ENCODE measurements at places on chromosomes 5 and 9. TPM values are rescaled to one million over a fixed set of nuclear protein-coding genes. Genes with fewer than 3 reads are reported as not detected.

The SLCO6A1 gene
- total RNA-seq, result 0.60 TPM

The SPINK7 gene
- not detected for total RNA-seq

The PRDM9 gene
- total RNA-seq, result not detected

GRCh38 chr5:60649288-60649917 is 50.6 kb downstream of the DEPDC1B start:
- peak; percentile 36 for DNase-seq

DNA sequence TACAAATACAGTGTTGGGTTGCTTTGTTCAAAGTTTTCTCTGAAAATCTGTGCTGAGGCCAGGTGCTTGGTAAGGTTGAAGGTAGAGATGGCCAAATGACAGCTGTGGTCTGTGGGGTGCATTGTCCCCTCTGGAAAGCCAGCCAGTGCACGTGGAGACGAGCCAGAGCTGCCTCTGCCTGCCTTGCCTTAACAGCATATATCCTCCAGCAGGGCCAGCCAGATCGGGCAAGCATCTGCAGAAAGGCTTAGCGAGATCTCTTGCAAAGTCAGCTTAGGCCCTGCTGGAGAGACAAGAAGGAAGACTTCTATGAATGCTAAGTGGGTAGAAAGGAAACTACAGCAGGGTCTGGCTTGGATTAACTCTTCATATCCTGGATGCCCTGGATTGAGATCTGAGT is 49.5 kb downstream of the GRIA1 start:
- DNase-seq, result no peak

- DNase-seq, result peak; percentile 89
Measured at GRCh38 chr5:120388016-120388781, 75.9 kb upstream of the PRR16 start.

- no peak for DNase-seq
Measured at GRCh38 chr5:78961743-78962142, 23.4 kb downstream of the ARSB start.

DNA sequence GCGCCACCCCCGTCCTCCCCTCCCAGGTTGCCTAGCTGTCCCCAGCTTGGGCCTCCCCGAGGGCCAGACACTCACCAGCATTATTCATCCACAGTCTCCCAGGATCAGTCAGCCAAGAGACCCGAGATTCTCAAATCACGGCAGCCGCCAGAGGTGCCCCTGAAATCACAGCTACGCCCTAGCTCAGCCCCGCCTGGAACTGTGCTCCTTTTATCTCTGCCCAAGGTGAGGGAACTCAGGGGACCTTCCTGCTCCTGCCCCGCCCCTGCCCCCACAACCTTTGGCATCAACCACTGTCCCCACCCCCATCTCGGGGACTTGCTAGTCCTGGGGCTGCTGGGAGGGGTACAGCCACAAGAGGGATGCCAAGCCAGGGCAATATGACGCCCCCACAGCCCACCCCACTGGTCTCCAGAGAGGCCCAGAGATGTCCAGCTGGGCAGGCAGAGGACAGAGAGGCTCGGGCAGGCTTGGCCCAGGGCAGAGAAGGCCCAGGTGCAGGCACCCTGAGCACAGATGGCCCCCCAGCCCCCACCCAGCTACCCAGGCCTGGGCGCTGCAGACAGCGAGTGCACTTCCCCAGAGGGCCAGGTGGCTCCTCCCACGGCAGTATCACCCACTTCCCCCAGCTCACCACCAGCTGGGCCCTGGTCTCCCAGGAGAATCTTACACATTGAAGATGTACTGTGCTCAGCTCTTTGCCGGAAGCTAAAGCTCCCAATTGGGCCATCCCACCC is at the start of gene FUT7:
Gene FUT7, minus strand, starts transcription at position 185 of the 737 bp plus-strand sequence. Its CDS starts 97 bp downstream, at position 88.
- DNase-seq, result no peak

GRCh38 chr5:79829260-79829659 is 139.6 kb downstream of the CMYA5 start:
- no peak for DNase-seq

DNA sequence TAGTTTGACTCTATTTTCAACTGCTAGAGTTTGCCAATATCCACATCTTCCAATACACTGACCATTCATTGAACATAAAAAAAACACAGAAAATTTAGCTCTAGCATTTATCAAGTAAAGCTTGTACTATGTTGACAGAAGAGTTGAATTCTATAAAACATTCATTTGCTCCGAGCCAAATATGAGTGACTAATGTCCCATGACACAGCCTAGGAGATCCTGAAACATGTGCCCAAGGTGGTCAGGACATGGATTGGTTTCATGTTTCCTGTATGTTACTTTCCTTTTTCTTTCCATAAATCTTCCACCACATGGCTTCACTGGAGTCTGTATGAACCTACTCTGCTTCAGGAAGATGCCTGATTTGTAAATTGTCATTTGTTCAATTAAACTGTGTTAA is 122.4 kb upstream of the PRDM9 start:
- no peak for DNase-seq

DNA sequence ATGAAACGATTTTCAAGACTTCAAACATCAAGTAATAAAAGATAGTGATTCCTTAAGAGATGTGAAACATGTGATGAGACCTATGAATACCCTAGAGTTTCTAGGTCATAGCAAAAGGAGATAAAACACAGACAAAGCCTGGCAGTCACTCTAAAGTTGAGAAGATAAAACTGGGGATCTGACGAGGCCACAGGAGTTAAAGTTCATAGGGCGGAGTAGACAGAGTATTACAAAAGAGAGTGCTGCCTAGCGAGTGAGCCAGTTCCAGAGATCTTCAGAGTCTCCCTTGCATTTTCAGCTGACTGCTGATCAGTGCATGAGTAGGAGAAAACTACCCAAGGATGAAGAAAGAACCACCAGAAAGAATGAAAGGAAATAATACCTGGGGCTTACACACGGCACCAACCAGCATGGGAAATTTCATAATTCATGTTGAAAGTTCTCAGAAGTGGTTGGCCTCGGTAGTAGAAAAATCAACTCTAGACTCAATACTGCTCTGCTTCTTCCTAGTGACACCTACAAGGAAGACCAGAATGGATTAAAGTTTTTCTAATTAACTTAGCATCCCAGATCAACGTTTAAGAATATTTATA is 30.4 kb downstream of the FBXO4 start:
- DNase-seq, result no peak

DNA sequence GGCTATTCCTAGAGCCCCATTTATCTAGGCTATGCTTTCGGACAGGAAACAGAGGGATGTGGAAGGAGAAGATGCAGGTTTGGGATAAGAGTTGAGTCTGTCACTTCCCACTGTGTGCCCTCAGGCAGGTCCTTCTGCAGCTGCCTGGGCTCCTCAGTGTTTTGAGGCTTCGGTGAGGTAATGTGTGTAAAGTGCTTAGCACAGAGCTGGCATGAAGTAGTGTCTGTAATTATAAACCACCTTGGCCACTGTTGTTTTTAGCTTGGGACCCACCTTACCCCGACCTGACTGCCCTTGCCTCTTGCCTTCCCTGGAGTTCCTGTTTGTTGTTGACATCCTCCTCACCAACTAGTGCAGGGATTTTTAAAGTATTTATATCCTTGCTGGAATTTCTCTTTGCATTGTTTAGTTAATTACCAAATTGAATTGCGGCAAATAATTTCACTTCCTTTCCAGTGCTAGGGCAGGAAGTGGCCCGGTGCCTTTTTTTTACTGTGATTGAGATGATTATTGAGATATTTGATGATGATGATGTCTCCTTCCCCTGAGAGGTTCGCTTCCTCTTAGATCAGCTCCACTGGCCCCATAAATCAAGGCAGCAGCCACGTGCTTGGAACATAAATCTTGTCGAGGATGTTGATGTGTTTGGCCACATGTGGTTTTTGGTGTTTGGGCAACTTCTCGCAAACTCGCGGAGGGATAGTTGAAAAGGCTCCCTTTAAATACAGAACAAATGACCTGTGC is 38.3 kb upstream of the DAB2IP start:
- DNase-seq, result no peak

DNA sequence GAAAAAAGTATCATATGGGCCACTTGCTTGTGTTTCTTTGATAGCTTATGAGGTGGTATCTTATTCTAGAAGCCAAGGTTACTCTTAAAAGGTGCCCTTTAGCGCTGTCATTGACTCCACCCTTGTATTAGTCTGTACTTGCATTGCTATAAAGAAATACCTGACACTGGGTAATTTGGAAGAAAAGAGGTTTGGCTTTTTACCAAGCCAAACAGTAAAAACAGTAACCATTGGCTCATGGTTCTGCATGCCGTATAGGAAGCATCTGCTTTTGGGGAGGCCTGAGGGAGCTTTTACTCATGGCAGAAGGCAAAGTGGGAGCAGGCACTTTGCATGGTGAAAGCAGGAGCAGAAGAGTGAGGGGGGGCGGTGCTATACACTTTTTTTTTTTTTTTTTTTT is 87.4 kb downstream of the TEK start:
- no peak for DNase-seq

DNA sequence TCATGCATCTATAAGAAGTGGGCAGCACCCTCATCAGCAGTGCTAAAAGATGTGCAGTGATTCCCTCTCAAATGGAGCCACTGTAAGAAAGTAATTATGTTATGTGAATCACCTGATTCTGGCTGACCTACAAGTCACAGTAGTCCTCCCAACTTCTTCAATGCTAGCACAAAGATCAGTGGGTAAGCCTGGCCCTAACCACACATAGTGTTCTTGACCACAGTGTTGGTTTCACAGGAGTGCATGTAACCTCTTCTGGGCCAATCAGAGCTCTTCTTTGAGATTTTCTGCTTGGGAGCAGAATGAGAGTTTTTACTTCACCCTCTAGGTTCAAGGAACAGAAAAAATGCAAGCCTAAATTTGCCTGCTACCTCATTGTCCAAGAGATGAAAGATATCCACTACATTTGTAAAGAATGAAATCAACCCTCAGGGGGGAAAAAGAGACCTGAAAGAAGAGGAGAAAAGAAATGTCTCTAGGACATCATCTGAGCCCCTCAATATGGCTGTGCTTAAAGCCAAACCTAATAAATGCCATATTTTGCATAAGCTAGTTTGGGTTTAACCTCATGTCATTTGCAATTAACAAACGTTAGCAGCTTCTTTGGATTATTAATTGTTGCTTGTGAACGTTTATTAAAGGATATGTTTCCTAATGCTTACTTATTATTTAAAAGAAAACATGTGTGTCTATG is 65.3 kb upstream of the ADRB2 start:
- DNase-seq, result no peak

- no peak for DNase-seq
Measured at GRCh38 chr5:159274676-159275075, 11.6 kb downstream of the UBLCP1 start.

All from RPMI7951 (cell line).